ENCODE measurements at places on chromosomes 6 and 20.

DNA sequence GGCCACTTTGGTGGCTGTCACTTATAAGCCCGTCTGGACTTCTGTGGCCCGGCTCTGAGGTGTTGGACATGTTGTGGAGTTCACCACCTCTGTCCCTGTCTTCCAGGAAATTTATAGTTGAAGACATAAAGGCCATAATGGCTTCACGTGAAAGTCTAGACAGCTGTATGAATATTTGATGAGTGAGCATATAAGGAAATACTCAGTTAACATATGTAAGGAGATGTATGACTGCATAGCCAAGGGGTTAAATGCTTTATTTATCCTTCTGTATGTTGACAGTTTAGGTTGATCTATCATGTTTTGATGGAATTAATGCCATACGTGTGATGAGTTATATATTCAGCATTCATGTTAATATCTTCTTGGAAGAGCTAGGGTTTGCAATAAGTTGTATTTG is 16.1 kb downstream of the HIVEP1 start:
- DNase-seq, result no peak

GRCh38 chr20:5714261-5715041 is 35.8 kb upstream of the SHLD1 start:
- no peak for DNase-seq

DNA sequence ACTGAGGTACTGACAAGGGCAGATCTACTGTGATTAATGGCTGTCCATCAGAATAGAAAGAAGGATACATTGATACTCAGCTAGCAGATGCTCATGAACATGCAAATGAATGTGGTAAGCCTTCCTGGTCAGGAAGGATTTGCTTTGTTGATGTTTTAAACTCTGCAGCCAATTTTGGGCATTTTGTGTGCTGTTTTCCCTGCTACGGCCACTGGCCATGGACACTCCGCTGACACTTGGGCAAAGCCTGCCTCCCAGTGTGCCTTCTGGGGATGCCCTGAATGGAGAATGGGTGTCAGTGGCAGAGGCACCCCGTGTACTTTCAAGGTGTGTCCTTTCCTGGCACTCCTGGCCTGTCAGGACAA is 113.1 kb downstream of the SOBP start:
- no peak for DNase-seq

DNA sequence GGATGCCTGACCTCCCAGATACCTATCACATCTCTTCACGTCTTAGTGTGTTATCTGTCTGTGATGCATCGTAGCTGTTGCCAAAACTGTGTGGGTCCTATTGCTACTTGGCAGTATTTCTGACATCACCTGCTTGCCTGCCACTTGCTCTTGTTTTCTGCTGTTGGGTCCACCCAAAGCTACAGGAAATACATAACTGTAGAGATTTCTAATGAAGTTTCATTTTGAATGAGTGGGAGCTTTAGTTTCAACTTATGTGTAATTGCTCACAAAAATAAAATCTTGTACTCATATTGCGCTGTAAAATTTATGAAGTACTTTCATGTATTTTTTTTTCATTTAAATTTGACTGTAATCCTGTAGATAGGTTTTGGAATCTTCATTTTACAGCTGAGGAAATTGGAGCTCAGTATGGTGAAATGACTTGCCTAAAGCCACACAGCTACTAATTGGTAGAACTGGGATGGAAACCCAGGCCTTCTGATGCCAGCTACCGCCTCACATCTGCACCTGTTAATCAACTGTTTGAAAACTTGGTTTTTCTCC is 113.6 kb upstream of the MAN1A1 start:
- no peak for DNase-seq

DNA sequence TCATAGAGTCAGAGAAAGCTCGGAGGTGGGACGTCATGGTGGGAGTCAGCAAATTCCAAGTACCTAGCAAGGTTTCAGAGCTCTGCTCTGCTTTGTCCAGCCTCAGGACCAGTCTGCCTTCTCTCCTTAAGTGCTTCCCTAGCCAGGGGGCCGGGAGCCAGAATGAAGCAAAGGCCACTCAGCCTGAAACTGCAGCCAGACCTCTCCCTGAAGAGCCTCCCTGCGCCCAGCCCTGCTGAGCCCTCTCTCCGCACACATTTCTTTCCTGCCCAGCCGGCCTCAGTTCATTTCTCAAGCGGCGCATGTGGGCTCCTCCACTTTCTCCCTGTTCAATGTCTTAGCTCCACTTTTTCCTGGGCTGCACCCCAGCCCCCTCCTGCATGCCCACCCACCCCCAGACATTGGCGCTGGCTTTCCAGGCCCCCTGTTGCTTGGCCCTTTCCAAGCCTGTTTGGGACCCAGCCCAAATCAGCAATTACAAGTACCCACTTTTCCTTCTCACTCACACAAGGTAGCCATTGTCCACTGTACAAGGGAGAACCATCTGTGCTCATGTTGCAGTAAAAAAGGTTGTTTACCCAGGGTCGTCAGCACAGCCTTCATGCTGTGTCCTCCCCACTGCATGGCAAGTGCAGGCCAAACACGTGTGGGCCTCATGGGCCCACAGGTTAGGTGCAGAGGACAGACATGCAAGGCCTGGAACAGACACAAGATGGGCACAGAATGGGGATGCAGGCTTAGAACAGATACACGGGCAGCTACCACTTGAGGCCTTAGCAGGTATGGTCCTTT is 147.1 kb downstream of the MRPL14 start:
- DNase-seq, result no peak

- no peak for DNase-seq
Observed at GRCh38 chr20:23697947-23698346, 9.1 kb upstream of the CST4 start.

DNA sequence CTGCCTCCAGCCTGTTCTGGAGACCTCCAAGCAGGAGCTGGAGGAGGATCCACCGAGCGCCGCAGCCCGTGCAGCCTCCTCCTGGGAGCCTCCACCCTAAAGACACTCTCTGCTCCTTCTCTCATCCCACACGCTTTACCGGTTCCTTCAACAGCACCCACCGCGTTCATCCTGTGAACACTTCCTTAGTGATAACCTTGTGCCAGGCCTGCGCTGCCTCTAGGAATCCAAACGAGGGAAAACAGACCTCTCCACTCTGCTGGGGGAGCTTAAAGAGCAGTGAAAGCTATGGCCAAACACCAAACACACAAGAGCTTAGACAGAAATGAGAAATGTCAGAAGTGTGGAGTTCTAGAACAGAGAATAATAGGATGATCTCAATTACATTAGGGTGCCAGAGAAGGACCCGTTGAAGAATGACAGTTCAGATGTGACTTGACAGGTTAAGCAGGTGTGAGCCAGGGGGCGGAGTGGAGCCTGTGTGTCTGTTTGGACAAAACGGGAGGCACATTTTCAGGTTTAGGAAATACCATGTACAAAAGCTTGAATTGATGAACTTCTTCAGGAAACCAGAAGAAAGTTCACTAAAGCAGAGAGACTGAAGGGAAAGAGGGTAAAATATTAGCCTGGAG is 28.5 kb upstream of the HLA-DRB5 start:
- no peak for DNase-seq

DNA sequence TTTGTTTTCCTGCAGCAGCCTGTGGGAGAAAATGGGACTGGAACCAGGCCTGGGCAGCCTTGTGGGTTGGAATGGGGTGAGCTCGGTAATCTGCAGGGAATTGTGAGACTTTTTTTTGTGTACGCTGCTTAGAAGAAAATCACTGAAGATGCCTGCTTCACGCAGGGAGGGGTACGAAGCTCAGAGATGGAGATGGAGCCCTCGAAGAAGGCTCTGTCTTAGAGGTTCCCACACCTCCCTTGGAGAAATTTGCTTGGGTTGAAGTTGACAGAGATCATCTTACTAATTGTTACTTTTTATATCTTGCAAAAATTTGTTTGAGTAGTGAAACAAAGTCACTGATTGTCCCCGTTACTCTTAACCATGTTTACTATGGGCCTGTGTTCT is 894 bp downstream of the PYGB start:
- no peak for DNase-seq

- no peak for DNase-seq
Observed at GRCh38 chr6:93136111-93136510, 283.2 kb downstream of the EPHA7 start.

- DNase-seq, result no peak
Observed at GRCh38 chr20:57170343-57170742, 96.1 kb downstream of the BMP7 start.

DNA sequence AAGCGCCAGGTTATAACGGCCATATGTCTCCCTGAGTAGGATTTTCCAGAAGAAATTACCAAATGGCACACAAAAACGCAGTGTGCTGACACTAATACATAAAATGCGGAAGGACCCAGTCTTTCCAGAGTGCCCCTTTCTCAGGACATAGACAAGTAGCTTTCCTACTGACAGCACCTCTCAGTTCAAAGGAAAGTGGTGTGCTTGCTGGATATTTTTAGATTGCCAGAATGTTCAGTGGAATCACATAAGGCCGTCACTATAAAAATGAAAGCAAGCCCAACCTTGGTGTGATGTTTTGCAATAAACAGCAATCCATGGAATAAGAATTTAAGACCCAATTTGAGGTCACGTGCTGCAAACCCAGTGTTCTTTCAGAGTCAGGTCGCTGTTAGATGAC is 135.5 kb upstream of the AGPAT4 start:
- DNase-seq, result no peak

- no peak for DNase-seq
Observed at GRCh38 chr6:31878222-31878621, 575 bp downstream of the SLC44A4 start.
